ENCODE measurements at places on chromosomes 4 and X. TPM values are rescaled to one million over a fixed set of nuclear protein-coding genes. Genes with fewer than 3 reads are reported as not detected.

The QRFPR gene
- polyA plus RNA-seq = not detected

The UCHL1 gene
- 50.8 TPM for polyA plus RNA-seq

The GPR50 gene
- polyA plus RNA-seq = not detected

The CSAG3 gene
- not detected for polyA plus RNA-seq

The IL13RA2 gene
- polyA plus RNA-seq = 0.09 TPM

The SLIT2 gene
- 0.82 TPM for polyA plus RNA-seq

The SPATA18 gene
- 1.5 TPM for polyA plus RNA-seq

The TCP11X2 gene
- 0.54 TPM for polyA plus RNA-seq

The GYG2 gene
- 2.2 TPM for polyA plus RNA-seq

The KCTD8 gene
- 0.19 TPM for polyA plus RNA-seq

DNA sequence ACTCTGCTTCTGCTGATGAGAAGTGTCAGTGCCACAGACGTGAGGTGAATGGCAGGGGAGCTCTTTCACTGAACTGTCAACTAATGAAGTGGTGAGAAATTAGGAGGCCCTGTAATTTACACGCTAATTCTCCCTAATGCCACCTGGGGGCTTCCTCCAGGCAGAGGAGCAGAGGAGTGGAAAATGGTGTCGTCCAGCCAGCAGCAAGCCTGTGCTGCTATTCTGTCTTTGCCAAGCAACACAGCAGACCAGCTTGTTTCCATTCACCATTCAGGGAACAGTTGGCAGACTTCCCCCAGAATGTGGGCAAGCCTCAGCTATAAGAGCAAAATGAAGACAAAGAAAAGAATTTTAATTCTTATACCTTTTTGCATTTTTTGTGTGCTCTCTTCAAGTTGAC lies 245.2 kb upstream of the TET2 start:
- DNase-seq = no peak

DNA sequence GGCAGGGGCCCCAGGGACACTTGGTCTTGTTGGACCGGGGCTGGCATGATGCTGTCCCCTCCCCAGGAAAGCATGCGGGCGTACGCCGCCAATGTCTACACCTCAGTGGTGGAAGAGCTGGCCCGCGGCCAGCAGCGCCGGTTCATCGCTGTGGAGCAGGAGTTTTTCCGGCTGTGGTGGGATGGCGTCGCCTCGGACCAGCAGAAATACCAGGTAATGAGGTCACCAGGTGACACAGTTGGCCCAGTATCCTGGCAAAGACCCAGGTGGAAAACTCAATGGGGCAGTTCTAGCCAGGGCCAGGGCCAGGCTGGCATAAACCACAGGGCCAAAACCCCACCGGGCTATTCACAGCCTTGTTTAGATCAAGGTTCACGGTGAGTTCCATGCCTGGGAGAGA lies 1.5 kb downstream of the MAN2B2 start:
- peak; percentile 85 for DNase-seq

DNA sequence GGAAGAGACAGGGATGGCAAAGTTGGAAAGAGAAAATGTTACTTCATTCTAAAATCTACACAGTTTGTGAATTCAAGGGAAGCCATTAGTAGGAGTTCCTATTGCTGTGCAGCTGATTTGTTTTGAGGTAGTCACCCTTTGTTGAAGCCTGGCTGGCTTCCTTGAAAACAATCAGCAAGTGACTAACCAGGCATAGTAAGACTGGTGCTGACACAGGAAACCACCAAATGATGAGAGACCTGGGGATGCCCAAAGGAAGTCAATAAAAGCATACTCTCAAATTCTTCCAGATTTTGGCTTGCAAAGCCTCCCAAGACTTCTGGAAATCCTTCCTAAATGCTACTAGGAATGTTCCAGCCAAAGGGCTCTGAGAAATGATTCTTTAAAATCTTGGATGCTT lies 23.9 kb upstream of the PRDM8 start:
- no peak for DNase-seq

- no peak for DNase-seq
These were observed 37.4 kb downstream of the DAPP1 start for GRCh38 chr4:99853999-99854398.

DNA sequence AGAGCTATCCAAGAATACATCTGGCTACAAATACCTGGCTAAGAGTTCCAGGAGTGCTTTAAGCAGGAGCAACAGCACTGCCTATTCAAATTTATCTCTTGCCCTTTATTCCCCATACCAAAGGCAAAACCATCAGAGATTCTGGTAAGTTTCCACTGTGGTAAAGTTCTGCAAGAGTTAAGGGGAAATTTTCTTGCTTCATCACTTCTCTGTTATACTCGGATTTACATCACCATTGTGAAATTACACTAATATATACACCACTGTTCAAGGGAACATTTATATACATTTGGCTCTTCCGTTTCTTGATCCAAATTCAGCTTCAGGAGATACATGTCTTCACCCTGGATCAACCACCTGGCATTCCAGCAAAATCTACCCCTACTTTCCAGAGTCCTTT lies 70.8 kb upstream of the PTPN13 start:
- no peak for DNase-seq

DNA sequence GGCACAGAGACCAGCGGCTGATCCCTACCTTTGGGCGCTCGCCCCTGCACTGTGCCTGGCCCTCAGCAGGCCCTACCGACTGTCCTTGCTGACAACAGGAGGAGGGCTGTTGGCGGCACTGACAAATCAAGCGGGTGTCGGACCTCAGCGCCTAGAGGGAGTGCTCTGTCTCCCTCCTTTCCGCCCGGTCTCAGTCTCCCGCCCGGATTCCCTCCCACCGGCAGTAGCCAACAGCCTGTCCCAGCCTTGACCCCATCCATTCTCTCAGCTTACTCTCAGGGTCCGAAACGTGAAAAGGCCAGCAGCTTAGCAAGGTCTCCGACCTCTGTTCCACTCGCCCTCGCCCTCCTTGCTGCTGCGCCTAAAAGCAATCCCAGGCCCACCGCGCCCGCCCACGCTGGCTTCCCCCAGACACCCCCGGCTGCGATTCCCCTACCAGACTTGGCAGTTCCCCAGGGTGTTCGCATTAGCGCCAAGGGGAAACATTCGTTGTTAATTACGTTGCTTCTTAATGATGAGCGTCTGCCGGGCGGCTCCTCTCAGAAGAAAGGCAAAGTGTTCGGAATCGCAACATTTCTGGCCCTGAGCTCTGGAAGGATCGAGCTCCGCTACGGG lies 96.2 kb downstream of the SOWAHB start:
- no peak for DNase-seq

GRCh38 chrX:108590496-108590895 lies 145.9 kb downstream of the IRS4 start:
- no peak for DNase-seq
